Effector CD8-positive, alpha-beta T cell (primary cell): ENCODE measurements at places on chromosomes 11 and 22.

GRCh38 chr11:69335007-69335780 is 41.2 kb downstream of the MYEOV start:
- DNase-seq: no peak

GRCh38 chr11:68041617-68042218 is 2.9 kb downstream of the TCIRG1 start:
- no peak for DNase-seq

GRCh38 chr22:21051831-21052400 is 6.2 kb downstream of the LRRC74B start:
- no peak for DNase-seq

DNA sequence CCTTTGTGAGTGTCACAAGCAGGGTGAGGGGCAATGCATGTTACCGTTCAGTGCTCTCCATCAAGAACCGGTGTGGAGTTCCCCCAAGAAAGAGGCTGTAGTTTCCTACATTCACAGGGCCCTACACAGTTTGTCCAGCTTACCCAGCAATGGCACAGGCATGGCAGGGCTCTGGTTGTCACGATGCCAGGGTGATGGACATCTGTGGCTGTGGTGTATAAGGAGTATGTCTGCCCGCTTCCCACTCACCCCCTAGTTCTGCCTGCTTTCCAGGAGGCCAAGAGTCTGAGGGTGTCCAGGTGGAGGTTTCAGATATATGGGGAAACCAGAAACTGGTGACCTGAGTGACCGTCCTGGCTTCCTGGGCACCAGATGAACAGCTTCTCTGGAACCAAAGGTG is 116.1 kb downstream of the PKNOX2 start:
- DNase-seq: no peak
